Activated naive CD8-positive, alpha-beta T cell treated with anti-CD3 and anti-CD28 coated beads, Interleukin-2, amount 50 U/mL, for 24 hours (primary cell): ENCODE measurements at places on chromosomes 2 and 18.

GRCh38 chr18:41569867-41570266 lies 385.2 kb upstream of the PIK3C3 start:
- DNase-seq = no peak

GRCh38 chr2:232351686-232352510 lies 26.7 kb upstream of the ALPP start:
- no peak for DNase-seq

DNA sequence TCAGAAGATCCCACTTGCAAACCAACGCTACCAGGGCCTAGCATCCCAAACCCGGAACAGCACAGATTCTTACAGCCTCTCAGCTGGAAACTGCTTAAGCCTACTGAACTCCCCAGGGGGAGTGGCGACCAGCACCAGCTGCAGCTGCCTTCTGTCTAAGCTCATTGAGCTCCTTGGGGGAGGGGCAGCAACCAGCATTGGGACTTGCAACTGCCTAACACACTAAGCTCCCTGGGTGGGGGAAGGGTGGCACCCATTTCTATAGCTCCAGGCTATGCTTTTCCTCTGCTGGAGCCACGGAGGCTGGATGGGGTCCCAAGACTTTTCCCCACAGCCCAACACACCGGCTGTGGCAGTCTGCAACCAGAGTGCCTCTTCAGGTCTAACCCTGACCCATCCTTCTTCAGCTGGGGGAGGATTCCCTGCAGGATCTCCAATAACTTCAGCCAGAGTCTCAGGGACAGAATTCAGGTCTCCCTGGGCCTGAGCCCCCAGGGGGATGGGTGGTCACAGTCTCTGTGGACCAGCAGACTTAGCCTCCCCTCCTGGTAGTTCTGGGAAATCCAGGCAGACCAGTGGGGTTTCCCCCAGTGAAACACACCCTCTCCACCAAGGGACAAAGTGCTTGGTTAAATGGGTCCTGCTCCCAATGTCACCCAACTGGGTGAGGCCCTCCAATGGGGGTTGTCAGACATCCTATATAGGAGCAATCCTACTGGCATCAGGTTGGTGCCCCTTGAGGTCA lies 45.9 kb upstream of the ITGA4 start:
- DNase-seq = no peak

- no peak for DNase-seq
These were observed 92.5 kb downstream of the PTPN4 start for GRCh38 chr2:119852214-119852613.

- DNase-seq = peak; percentile 39
These were observed 56.2 kb downstream of the STRADB start for GRCh38 chr2:201507725-201508124.

- DNase-seq = no peak
These were observed 9.2 kb downstream of the TGIF1 start for GRCh38 chr18:3458952-3459853.

DNA sequence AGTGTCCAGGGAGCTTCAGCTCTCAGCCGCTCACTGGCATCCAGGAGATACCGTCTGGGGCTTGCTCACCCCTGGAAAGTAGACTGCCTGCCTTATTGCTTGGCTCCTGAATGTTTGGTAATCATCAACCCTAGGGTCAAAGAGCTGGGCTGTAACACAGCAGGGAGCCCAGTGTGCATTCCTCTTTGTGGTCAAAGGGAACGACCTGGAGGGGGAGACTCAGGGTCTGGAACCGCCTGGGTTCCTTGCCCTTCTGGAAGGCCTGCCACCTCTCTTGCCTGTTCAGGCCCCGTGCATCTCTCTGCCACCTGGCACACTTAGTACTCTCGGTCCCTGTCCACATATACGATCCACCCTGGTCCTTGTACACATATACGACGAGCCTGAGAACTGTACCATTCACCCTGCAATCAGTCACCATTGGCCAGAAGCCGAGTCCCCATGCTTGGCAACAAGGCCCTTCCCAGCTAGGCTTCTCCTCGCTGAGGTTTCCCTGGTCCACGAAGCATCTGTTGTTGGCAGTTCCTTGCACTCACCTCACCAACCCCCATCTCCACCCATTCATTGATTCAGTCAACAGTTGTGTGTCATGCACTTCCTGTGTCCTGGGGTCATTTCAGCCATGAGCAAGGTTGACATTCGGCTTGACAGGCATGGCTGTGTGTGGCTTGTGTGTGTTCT lies at the start of gene NAT8:
TSS of gene NAT8 (minus strand) at position 85 of the 681 bp plus-strand sequence. CDS start 794 bp downstream, outside the sequence.
- DNase-seq = no peak
